ENCODE measurements at places on chromosomes 2 and 18. TPM values are rescaled to one million over a fixed set of nuclear protein-coding genes. Genes with fewer than 3 reads are reported as not detected.

HRH4 gene
- total RNA-seq, result not detected

DNA sequence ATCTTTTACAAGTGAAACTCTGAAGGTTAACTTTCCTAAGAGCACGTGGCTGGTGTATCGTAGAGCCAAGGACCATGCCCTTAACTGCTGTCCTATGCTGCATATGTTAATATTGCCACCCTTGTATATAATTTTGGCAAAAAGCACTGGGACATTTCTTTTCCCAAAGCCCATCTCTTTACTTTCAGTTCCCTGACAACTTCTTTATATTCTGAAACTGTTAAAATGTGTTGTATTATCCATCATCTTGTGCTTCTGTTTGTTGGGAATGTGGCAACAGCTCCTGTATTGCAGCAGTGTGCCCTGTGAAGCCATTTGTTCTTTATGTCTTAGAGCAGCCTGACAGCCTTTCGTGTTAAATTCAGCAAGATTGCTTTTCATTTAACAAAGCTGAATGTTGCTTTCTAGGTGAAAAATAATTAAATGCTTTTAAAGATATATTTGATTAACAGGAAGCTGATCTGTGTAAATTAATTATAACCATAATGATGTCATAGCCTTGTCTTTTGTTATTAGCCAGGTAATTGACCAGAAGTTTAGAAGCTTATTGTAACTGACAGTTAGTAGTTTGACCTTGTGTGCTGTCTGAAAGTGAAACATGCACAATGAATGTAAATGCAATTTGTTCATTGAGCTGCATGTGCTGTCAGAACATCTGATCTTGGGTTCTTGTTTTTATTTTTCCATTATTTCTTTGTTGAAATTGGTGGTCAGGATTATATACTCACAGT, 9.7 kb downstream of the RHBDD1 start:
- H3K27ac ChIP-seq, result no peak overlapping the region
- no peak overlapping the region for H3K4me3 ChIP-seq
- no peaks in the 10 kb centered on the region for H3K36me3 ChIP-seq
- H3K4me1 ChIP-seq, result no peaks in the 10 kb centered on the region
- DNase-seq, result no peak

GRCh38 chr18:23539911-23540525, 36.7 kb downstream of the RMC1 start:
- no peak for DNase-seq
- H3K4me3 ChIP-seq, result no peak overlapping the region
- H3K27ac ChIP-seq, result no peak overlapping the region

SPOPL gene
- 21.8 TPM for total RNA-seq

GRCh38 chr2:232219496-232219870, 159.1 kb upstream of the ALPP start:
- H3K4me3 ChIP-seq, result no peak overlapping the region
- DNase-seq, result no peak
- no peaks in the 10 kb centered on the region for H3K36me3 ChIP-seq
- no peak overlapping the region for H3K27ac ChIP-seq
- H3K4me1 ChIP-seq, result no peaks in the 10 kb centered on the region

DNA sequence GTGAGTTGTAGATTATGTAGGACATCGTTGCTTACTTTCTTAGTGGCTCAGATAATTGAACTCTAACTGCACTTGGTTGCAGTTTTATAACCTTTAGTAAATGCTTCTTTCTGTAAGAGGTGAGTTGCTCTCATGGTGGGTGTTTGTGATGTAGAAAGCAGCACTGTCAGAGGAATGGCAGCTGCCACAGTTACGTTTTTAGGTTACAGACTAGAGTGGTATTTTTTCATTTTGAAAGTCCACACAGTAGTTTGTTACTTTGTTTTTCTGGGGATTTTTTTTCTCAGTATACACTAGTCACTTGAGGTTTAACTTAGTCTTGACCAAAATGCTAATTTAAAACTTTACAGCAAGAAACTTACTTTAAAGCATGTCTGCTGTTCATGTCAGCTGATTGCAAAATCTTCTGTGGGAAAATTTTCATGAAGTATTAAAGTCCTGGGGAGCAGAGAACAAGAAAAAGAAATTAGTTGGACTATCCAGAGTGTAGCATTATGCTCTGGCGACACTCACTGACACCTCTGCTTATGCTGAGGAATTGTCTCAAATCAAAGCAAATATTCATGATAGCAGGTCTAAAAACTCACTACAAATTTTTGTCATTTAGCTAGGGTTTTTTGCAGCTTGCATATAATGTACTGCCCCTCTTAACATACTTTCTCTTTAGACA, 14.8 kb downstream of the AFTPH start:
- no peaks in the 10 kb centered on the region for H3K27me3 ChIP-seq
- H3K4me3 ChIP-seq, result no peak overlapping the region

Measured in Panc1 (cell line).